Activated naive CD4-positive, alpha-beta T cell treated with anti-CD3 and anti-CD28 coated beads, Interleukin-2, amount 50 U/mL, for 16 hours (primary cell): ENCODE measurements at places on chromosomes 5 and 9.

DNA sequence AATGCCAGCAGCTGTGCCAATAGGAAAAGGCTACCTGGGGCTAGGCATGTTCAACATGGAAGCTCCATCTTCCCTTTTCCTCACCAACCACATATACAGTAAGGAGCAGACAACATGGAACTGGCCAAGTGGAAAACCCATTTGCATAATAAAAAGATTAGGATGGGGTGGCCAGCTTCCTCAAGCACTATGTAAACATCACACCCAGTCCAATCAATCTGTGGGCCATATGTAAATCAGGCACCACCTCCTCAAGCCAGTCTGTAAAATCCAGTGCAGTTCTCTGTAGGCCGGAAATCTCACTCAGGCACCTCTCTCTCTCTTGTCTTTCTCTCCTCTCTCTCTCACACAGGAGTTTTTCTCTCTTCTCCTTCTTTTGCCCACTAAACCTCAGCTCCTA, 360.2 kb upstream of the GRIA1 start:
- DNase-seq: no peak

GRCh38 chr9:136225748-136226679, 19.6 kb downstream of the QSOX2 start:
- peak; percentile 71 for DNase-seq

DNA sequence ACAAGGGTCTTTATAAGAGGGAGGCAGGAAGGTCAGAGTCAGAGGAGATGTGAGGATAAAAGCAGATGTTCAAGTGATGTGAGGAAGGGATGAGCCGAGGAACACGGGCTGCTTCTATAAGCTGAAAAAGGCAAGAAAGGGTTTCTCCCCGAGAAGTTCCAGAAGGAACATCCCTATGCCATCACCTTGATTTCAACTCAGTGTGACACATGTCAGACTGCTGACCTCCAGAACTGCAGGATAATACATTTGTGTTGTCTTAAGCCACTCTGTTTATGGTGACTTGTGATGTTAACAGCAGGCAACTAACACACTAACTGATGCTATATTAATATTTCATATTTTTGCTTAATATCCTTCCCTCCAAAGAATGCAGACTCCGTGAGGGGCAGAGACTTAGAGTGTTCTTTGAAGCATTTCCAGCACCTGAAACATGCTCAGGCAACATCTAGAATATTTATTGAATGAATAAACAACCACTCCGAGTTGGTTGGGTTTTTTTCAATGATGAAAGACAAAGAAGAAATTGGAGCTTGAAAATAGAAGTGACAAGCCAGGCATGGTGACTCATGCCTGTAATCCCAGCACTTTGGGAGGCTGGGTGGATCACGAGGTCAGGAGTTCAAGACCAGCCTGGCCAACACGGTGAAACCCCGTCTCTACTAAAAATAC, 77.6 kb upstream of the ADRA1B start:
- DNase-seq: no peak

GRCh38 chr9:109476642-109477257, 21.4 kb downstream of the PTPN3 start:
- no peak for DNase-seq

DNA sequence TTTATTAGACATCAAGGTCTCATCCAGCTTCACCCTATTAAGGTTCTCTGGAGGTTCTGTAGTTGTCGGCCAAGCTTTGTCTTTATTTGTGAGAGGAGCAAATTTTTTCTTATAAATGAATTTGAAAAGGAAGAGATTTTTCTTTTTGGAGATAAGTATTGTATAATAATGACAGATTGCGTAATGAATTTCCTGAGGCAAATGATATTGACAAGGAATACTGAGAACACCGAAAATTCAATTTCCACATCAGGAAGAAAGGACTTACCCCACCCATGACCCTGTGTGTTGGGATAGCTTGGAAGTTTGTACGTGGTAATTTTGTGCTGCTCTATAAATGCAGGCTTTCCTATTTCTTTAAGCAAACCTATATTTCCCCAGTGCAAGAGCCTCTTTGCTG, 53.5 kb downstream of the MAMDC2 start:
- no peak for DNase-seq

GRCh38 chr5:128271859-128272464, 188.4 kb downstream of the SLC12A2 start:
- DNase-seq: no peak

- DNase-seq: no peak
Measured at GRCh38 chr5:59591162-59591561, 302.4 kb downstream of the PDE4D start.

DNA sequence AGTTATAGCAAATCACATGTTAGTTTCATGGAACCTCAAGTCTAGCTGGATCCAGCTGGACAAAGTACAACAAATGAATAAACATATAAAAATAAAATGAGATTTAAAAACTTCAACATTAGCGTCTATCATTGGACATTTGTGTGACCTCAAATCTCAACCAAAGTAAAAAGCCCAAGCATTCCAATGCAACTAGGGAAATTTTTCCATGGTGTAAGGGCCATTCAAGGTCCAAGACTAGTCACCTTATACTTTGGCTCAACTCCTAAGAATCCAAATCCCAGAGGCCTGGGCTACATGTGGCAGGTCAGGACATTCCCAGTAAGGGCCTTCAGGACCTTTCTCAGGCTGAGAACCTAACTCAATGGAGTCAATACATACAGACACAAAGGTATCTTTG, 137.4 kb upstream of the DMAC1 start:
- no peak for DNase-seq

DNA sequence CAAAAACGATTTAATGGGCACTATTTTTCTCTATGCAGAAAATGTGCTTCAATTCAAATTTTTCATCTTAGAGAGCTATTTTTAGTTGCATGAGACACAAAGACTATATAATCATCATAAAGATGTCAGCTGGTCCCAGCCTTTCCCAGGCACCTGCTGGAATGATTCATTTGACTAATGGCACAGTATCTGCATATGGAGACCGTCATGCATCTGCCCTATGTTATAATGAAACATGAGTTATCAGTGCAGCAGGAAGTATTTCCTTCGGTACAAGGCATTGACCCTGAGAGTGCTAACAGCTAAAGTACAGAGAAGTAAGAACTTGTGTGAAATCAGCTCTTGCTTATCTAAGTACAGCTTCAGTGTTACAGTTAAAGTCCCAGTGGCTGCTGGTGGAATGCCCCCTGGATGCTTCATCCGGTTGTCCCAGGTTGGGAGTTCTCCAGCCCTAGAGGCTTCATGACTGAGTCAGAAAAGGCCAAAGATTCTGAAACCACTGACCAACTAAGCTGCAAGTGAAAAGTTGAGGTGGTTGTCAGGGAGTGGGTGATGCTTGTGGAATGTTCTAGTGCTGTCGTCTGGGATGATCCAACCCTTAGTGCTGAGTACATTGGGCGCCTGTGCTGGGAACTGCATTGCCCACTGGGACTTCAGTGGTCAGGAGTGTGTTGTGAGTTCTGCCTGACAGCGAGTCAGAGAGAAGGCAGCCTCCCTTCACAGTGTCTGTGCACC, 57.2 kb downstream of the MTRR start:
- no peak for DNase-seq

DNA sequence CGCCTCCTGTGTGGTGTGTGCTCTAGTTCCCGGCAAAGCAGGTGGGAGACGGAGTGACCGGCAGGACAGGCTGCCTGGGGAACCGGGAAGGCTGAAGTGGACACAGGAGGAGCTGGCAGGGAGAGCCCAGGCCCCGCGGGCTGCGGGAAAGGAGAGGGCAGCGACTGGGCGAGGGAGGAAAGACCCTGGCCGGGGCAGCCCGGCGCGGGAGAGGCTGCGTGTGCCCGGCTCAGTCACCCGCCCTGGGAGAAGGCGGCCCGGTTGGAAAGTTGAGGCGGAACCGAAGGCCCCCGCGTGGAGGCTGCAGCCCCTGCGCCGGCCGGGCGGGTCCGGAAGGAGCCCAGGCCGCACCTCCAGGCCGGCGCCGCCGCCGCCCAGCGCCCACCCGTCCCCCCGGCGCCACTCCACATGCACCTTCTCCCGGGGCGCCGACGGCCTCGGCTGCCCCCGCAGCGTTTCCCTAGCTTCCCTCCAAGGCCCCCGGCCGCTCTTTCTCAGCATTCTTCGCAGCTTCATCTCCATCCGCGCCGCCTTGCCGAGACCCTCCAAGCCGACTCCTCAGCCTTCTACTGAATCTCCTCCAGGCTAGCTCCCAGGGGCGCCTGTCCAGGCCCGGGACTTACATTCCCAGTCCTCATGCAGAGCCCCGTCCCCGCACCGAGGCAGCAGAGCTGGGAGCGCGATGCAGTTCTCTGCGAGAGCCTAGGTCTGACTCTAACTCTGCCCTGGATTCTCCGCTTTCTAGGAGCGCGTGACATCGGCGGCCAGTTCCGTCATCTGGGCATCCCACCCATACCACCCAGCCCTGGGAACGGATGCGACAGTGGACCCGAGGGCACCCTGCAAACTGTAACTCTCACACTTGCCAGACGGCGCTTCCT, 152.0 kb downstream of the ERCC6L2 start:
- no peak for DNase-seq
